ENCODE measurements at places on chromosomes 7 and 10. TPM values are rescaled to one million over a fixed set of nuclear protein-coding genes. Genes with fewer than 3 reads are reported as not detected.

DNA sequence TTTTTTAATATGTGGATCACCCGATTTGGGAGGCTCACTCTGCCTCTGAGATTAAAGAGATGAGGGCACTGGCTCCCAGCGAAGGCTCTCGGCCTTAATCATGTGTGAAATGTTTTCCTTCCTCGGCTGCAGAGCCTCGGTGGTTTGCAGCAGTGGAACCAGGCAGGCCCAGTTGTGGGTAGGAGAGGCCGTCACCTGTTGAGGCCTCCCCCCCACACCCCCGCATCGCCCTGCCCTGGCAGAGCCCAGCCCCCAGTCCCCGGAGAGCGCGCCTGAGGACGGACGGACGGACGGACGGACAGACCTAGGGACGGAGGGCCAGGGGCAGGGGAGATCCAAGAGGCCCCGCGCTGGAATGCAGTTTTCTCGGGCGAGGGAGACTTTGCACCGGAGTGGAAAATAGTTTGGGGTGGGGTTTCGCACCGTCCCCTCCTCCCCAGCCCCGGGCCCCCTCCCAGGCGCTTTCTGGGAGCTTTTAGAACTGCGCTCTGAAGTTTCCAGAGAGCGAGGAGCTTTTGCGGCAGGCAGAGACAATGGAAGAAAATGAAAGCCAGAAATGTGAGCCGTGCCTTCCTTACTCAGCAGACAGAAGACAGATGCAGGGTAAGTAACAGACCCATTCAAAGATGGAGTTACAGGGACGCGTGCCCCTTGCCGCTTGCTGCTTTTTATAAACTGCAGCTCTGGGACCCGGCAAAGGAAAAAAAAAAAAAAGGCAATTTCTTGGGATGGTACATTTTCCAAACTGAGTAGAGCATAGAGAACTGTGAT lies at the start of gene KIAA1217:
TSS of gene KIAA1217 (plus strand) at position 478 of the 771 bp plus-strand sequence. CDS start at position 534, 56 bp downstream.
- peak; percentile 9 for DNase-seq

DNA sequence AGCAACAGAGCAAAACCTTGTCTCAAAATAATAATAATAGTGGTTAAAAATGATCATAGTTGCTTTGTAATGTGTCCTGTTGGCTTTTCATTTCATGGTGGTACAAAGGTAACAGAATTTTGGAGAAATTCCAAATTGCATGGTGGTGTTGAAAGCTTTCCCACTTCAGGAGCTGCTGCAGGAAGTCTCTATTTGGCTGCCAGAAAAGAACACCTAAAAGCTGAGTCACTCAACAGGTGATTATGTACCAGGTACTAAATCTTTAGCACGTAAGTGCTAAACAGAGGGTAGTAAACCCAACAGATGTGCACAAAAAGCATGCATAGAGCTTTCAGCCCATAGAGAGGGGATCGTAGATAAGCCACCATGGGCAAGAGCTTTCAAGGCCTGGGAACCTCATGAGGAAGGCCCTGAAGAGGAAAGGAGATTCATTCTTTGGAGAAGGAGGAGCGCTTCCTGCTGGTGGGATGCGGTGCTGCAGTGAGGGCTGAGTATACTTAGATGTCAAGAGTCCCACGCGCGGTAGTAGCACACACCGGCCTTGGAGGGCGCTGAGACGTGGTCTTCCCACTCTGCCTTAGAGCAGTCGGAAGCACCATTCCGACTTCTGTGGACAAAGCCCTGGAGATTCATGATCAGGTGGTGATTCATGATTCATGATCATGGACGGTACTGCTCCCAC lies 118.7 kb downstream of the RALA start:
- DNase-seq, result peak; percentile 79

GRCh38 chr10:76541852-76542251 lies 1095.8 kb downstream of the KCNMA1 start:
- no peak for DNase-seq

- DNase-seq, result no peak
These were observed 7.3 kb downstream of the PDK4 start for GRCh38 chr7:95589031-95589430.

GRCh38 chr7:10257438-10257837 lies 716.2 kb upstream of the PHF14 start:
- no peak for DNase-seq

DNA sequence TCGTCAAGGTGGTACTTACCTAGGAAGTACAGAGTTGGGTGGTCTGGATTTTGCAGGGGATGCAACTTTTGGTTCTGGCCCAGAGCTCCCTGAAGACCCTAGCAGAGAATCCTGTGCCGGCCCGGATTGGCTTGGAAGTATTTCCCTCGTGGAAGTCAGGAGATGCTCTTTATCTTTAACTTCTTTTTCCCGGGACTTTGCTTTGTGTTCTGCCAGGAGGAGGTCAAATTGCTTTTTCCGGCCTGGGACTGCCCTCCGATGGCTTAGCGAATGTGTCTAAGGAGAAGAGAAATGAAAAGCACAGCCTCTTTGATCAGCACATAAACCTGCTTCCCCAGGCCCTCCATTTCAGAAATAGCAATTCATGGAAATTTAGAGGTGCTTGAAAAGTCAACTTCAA lies 57.0 kb upstream of the EFCAB10 start:
- DNase-seq, result no peak

- no peak for DNase-seq
These were observed 80.5 kb downstream of the ANKRD26 start for GRCh38 chr10:27019827-27020226.

- DNase-seq, result no peak
These were observed 69.3 kb downstream of the HIPK2 start for GRCh38 chr7:139708541-139708940.

DNA sequence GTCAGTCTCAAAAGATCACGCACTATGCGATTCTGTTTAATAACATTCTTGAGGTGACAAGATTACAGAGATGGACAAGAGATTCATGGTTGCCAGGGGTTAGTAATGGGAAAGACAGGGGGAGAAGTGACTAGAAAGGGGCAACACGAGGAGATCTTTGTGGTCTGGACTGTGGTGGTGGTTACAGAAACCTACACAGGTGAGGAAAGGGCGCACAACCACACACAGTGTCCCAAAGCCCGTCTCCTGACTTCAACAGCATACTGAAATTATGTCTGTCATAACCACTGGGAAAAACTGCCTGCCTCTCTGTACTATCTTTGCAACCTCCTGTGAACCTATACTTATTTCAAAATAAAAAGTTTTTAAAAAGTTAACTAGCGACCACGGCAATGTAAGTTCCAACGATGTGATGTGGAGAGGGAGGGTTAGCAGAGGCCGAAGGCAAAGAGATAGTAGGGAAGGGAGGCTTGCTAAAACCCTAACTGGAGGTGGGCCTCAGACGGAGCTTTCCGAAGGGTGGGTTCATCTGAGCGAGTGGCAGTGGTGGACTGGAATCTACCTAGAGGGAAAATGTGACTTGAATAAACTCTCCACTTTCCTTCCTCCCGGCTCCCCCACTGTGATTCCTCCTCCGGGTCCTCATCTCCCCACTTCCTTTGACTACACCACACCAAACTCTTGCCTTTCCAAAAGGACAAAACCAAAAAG lies 43.7 kb downstream of the GNA12 start:
- DNase-seq, result no peak

GRCh38 chr7:47741984-47742383 lies 160.1 kb upstream of the TNS3 start:
- DNase-seq, result no peak

- peak; percentile 56 for DNase-seq
These were observed 540 bp downstream of the SNX13 start for GRCh38 chr7:17939606-17940301.

DNA sequence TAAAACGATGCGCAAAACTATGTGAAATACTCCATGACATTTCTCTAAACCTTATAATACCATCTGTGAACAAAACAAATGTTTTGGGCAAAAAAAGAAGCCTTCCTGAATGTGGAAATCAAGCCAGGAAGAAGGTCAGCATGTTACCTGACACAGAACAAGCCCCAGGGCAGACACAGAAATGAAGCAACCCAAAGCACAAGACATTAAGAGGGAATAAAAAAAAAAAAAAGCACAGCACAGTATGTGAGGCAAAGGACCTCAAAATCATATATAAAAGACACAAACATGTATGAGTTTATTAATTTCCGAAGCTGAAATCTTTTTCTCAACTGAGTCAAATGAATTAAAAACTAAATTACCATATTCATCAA lies 161.8 kb downstream of the SKIDA1 start:
- DNase-seq, result no peak

- DNase-seq, result no peak
These were observed 3.3 kb downstream of the SKAP2 start for GRCh38 chr7:26861050-26861449.

GRCh38 chr10:102230861-102231356 lies 4.8 kb downstream of the ELOVL3 start:
- DNase-seq, result peak; percentile 63

GRCh38 chr7:157468221-157469111 lies 131.7 kb downstream of the DNAJB6 start:
- no peak for DNase-seq

DNA sequence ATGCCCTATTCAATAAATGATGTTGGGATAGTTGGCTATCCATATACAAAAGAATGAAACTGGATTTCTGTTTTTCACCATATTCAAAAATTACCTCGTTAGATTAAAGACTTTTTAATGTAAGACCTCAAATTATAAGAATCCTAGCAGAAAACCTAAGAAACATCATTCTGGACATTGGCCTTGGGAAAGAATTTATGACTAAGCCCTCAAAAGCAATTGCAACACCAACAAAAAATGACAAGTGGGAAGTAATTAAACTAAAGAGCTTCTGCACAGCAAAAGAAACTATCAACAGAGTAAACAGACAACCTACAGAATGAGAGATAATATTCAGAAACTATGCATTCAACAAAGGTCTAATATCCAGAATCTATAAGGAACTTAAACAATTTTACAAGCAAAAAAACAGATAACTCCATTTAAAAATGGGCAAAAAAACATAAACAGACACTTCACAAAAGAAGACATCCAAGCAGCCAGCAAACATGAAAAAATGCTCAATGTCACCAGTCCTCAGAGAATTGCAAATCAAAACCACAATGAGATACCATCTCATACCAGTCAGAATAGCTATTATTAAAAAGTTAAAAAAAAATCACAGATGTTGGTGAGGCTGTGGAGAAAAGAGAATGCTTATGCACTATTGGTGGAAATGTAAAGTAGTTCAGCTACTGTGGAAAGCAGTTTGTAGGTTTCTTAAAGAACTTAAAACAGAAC lies 309.8 kb downstream of the AHR start:
- DNase-seq, result no peak

DNA sequence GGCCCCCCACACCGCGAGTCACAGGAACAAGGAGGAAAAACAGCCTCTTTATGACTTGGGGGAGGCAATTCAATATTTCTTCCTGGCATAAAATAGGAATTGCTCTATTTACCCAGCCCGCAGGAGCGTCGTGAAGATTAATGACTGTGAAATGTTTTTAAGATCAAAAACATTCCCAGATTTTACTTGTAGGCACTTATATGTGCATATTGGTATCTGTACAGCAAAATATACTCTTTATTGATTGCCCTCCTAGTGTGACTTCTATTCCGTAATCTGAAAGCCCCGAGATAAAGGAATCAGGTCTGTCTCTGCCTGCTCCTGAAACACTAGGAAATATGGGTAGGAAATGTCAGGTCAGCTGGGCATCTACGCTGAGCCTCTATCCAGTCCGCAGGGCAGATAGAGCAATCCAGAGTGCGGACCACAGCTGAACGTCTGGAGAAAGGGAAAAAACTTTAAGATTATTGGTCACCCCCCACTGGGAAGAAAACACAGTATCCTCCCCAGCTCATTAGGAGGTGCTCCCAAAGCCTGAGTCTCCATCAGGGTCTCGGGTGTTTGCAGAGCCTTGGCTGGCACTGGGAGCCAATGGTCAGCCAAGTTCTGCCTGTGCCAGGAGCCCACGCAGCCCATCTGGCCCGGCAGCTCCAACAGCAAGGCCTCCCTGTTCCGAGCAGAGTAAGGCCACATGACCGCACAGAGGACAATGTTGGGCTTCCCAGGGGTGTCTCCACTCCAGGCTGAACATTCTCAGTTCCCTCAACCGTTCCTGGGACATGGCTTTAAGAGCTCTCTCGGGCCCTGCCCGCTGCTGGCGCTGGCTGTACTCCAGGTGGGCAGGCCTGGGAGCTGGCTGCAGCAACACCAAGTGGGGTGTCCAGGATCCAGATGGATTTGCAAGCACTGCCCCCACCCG lies 7.7 kb downstream of the CTBP2 start:
- DNase-seq, result no peak

DNA sequence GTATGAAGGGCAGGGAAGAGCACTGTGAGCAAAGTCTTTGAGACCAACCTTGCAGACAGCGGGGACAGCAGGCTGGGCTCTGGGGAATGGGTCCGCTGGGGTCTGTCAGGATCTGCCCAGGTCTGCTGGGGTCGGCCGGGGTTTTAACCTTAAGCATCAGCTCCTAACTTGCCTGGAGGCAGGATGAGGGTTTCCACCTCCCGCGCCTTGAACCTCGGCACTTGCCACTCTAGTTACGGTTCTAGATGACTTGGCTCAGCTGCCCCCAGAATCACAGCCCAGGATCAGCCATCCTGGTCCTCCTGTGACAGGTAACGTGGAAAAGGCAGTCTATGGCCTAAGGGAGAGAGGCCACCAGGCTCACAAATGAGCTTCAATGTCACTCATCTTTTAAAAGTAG lies 50.4 kb upstream of the CACUL1 start:
- no peak for DNase-seq

DNA sequence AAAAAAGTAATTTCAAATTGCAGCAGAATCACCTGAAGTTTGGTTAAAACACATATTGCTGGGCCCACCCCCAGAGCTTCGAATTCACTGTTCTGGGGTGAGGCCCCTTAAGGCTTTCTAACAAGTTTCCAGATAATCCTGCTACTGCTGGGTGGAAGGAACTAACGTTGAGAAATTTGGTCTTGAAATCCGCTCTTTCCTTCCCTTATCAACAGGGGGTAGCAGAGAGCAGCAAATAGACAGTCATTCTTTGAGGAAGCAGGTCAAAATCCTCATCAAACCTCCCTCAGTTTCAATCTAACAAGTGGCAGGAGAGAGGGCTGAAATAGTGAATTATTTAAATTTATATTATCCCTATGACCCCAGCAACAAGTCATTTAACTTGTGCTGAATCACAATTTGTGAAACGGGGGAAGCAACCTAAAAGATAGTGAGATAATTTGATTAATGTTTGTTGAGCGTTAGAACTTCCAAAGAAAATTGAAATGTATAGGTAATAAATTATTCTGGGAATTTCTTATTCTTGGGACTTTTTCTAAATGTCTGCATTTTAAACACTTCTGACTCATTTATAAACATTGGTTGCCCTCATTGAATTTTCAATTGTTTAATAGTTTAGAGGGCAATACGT lies 21.7 kb upstream of the MALSU1 start:
- peak; percentile 41 for DNase-seq

DNA sequence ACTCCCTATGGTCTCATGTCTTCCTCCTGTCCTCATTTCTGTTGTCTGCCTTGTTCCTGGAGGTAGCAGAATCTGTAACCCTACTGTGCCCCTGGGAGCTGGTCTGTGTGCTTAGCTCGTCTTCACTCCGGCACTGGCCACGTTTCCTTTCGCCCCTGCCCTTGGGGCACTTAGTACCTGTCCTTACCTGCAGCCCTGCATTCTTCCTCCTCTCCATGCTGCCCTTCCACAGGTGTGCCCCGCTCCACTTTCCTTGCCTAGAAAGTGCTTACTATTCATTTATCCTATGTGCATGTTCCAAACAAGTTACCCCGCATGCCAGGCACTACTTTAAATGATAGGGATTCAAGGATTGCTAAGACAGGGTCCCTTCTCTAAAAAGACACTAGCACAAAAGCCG lies 199.9 kb upstream of the ZMIZ1 start:
- DNase-seq, result no peak

The ZNF282 gene
- total RNA-seq, result 21.6 TPM

The SLC13A1 gene
- not detected for total RNA-seq

The ZNF804B gene
- total RNA-seq, result not detected

The PPRC1 gene
- 54.6 TPM for total RNA-seq

The TDRD1 gene
- 0.79 TPM for total RNA-seq

The NANOS1 gene
- 0.26 TPM for total RNA-seq

The ZNF800 gene
- 18.2 TPM for total RNA-seq

The UNCX gene
- total RNA-seq, result not detected

The BRI3 gene
- total RNA-seq, result 54.4 TPM

The GSTO2 gene
- total RNA-seq, result 3.6 TPM

The SPDYE6 gene
- total RNA-seq, result not detected
